ENCODE measurements at places on chromosomes 2 and 18.

DNA sequence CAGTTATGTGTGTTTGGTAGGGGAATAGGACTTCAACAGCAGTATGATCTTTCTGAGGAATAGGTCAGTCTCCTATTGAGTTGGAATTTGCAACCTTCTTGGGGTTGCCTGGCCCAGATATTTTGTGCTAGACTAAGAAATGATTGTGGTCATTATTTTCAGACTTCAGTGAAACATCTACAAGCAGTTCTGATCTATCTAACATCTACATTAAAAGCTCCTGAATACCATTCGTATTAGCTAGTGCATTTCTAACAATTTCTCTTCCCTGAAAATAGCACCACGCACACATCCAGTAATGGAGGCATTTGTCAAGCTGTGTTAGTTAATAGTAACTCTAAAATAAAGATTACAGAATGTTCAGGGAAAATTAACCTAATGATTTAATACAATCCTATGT is 179.3 kb downstream of the FIGN start:
- DNase-seq: no peak

DNA sequence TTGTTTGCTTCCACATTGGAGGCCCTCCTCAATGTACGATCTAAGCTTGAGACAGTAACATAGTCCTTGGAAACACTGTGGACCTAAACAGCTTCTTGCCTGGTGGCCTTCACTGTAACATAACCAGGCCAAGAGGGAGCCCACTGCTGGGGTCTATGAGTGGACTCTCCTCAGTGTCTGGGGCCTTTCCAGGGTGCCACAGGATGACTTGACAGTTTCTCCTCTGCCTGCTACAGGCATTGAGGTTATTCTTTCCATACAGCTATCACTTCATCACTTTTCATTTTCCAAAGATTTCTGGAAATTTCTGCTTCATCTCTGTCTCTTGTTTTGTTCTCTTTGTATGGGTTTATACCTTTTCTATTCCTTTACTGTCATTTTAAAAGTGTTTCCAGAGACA is 11.3 kb downstream of the SCTR start:
- no peak for DNase-seq

DNA sequence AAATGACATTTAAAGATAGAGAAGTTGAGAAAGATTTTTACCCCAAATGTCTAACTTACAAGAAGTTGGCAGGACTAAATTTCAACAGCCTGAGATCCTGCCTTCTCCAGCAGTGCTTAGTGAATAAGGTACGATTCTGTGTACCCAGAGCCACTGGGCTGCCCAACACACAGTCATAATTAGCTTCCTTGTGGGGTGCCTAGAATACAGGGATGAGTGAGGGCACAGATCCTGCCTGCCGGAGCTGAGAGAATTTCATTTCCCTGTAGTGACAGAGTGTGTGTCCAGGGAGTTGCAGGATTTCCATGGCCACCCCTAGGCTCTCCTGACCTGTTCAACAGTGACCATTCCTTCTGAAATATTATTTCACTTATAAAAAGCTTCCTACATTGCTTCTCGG is 27.0 kb downstream of the GREB1 start:
- DNase-seq: no peak

DNA sequence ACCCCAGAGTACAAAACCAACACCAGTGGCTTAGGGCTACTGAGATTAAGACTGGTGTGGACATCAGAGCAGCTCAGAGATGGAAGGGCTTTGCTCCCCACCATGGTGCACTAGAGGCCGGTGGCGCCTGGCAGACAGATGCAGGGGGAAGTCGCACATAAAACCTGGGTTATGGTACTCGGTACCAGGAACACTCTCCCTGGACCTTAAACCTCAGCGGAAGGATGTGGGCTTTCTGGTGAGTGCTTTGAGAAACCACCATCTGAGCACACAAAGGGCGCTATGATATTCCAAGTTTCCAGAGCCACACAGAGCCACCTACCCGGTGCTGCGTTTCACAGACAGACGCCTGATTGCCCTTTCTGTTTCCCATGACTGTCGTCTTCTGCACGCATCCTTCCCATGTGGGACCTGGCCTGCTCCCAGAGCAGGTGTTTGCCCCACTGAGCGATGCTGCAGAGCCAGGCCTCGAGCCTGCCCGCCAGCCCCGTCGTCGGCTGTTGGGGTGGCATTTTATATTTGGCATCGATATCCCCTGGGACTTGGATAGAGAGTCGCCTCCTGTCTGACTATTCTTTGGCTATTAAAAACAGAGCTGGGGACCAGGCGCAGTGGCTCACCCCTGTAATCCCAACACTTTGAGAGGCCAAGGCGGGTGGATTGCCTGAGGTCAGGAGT is 89.5 kb upstream of the ODC1 start:
- peak; percentile 12 for DNase-seq

- no peak for DNase-seq
These were observed 174.0 kb upstream of the SESTD1 start for GRCh38 chr2:179438654-179439053.

- DNase-seq: no peak
These were observed 794.5 kb upstream of the GYPC start for GRCh38 chr2:125861461-125861860.

DNA sequence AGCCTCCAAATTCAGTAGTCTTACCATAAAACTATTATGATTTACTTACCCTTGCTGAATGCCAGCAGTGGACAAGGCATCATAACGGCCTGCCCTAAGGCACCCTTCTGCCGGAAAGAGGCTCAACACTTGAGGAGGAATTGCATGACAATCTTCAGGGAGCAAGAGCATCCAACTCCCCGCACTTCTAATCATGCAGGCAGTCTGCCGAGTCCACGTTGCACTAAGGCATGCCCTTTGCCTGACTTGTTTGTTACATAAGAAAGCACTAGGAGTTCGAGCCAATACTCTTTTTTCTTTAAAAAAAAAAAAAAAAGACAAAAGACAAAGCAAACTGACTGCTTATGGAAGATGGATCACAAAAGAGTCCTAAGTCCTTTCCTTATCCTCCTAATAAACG is 17.9 kb upstream of the SPTBN1 start:
- DNase-seq: no peak

DNA sequence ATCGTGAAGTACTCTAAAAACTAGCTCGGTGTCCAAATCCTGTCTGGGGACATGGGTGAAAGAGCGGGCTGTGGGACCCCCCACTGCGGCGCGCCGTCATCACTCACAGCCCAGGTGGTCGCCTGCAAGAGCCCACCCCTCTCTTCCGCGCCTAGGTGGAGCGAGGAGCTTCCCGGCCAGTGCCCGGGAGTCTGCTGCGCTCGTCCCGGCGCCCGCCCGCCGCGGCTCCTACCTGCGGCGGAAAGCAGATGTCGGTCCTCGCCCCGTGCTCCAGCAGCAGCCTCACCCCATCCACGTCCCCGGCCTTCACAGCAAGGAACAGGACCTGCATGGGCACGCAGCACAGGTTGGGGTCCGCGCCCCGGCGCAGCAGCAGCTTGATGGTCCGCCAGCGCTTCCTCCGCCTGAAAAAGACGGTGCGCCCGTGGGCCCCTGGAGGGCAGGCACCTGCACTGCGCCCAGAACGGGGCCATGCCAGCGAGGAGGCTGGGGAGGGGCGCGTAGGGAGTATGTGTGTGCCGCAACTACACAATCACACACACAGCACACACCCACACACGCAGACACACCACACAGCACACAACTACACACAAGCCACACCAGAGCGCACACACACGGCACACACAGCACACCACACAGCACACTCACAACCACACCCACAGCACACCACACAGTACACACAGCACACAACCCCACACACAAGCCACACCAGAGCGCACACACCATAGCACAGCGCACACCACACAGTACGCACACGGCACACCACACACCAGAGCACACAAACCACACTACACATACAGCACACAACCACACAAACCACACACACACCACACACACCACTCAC is 37.4 kb downstream of the ANKMY1 start:
- no peak for DNase-seq

GRCh38 chr18:62388855-62389760 is 64.0 kb downstream of the TNFRSF11A start:
- DNase-seq: no peak

DNA sequence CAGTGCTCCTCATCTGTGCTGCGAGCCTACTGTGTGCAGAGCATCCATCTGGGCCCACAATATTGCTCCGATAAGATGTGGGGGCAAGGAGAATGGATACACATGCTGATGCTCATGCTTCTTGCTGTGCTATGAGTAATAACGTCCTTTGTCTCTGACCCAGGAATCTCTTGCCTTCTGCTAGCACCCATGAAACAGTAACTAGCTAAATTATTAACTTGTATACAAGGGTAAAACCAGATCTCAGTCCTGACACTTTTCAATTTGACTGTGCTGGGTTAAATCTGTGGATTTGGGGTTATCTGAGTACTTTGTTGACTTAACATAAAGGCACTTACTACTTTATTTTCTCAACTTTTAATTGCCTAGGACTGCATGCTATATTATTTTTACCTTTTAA is 357.6 kb downstream of the SLC4A3 start:
- no peak for DNase-seq

DNA sequence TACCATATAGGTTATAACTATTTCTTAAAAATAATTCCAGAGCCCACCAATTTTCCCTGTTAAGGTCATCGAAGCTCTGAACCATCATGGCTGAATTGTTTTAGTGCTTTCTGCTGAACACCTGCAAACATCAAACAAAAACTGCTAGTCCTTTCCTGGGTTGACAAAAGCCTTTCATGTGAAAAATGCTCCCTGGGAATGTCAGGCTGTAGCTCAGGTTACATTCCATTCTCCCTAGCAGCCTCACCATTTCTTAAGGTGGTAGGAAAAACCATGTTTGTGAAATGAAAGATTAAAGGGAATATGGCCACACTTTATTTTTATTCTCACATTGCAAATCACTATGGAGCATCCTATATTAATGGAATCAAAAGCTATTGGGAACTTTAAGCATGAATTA is 5.7 kb downstream of the TCF4 start:
- no peak for DNase-seq

- DNase-seq: no peak
These were observed 3.0 kb upstream of the ATP6V1B1 start for GRCh38 chr2:70932631-70933230.

- no peak for DNase-seq
These were observed 273.6 kb downstream of the PRKCE start for GRCh38 chr2:45925026-45925425.

GRCh38 chr2:116754381-116755101 is 1060.0 kb upstream of the DDX18 start:
- DNase-seq: no peak

GRCh38 chr2:28406276-28407096 is 13.8 kb downstream of the FOSL2 start:
- DNase-seq: peak; percentile 79

GRCh38 chr18:35406666-35407065 is 29.5 kb upstream of the ZNF396 start:
- no peak for DNase-seq

GRCh38 chr2:38528534-38528933 is 74.2 kb downstream of the HNRNPLL start:
- no peak for DNase-seq

GRCh38 chr2:68404893-68405799 is 40.1 kb downstream of the PLEK start:
- DNase-seq: peak; percentile 57

GRCh38 chr2:27653397-27653796 is 10.0 kb downstream of the SUPT7L start:
- DNase-seq: no peak

DNA sequence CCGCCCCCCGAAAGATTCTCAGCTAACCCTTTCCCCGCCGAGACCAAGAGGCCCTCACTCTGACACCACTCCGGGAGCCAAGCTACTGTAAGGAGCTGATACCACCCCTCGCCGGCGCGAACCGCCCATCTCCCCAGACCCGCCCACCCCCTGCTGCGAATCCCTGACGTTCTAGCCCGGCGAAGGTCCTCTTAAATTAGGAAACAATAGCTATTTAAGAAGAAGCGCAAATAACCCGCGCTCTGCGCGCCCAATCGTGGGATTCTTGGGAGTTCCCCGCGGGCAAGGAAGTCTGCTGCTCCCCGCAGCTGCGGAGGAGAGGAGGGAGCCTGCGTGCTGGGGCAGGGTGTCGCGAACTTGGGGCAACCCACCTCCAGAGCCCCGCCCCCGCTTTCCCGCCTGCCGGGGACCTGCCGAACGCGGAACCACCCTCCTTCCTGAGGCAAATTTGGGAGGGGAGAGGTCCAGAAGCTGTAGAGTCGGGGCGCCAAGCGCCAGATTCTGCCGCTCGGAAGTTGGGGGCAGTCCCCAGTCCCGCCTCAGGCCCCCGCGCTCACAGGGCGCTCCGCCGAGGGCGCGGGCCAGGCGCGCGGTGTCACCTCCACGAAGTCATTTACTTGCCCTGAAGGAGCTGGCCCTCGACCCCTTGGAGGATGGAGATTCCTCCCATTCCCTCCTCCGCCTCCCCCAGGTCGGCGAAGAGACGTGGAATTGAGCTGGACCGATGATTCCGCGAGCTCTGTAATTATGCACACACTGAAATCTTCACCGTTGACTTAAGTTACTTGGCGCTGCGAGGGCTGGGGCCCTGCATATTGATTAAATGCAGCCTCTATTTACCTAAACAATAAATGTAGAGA is 8.4 kb upstream of the SP9 start:
- DNase-seq: no peak

- no peak for DNase-seq
These were observed 20.2 kb downstream of the RUFY4 start for GRCh38 chr2:218089259-218089658.

DNA sequence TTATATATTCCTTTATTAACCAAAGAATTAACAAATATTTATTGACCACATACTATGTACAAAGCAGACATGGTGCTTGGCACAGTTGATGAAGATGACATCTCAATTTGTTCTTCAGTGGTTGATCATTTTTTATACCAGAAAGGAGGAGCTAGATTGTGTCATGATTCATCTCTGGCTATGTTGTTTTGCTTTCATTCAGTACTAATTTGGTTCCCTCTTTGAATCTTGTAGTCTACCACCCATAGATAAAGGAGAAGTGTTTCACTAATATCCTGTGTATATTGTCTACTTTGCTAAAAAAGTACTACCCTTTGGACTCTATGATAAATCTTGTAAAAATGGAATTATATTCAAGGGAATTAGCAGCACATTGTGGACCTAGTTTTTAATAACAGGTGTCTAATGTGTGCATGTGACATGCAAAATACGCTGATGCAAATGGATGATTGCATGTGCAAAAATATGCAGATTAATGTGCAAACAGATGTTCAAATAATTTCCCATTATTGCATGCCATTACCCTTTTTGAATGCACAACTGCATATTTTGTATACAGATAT is 313.2 kb upstream of the ZEB2 start:
- DNase-seq: no peak

DNA sequence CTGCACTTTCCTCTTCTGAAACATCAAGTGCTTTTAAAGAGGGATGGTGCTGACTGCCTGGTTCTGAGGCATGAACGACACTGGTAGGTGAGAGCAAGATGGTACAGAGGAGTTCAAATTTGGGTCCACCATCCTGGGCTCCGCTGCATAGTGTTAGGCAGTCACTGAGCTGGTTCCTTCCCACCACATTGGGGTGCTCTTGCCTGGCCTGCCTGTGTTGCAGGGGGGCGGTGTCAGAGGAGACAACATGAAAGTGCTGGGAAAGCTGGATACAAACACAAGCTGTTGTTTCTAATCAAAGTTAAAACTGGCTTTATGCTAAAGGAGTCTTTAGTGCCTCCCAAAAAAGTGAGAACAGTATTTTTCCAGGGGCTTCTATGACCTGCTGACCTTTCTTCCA is 258.1 kb downstream of the GBX2 start:
- no peak for DNase-seq

GRCh38 chr18:48767090-48767690 is 183.6 kb downstream of the SMAD7 start:
- DNase-seq: peak; percentile 32

Data from CD4-positive, alpha-beta T cell treated with Interleukin-12 subunit alpha and Interleukin-12 subunit beta, for 1 hour (primary cell).